ENCODE measurements at places on chromosomes 12 and 14. TPM values are rescaled to one million over a fixed set of nuclear protein-coding genes. Genes with fewer than 3 reads are reported as not detected.

DNA sequence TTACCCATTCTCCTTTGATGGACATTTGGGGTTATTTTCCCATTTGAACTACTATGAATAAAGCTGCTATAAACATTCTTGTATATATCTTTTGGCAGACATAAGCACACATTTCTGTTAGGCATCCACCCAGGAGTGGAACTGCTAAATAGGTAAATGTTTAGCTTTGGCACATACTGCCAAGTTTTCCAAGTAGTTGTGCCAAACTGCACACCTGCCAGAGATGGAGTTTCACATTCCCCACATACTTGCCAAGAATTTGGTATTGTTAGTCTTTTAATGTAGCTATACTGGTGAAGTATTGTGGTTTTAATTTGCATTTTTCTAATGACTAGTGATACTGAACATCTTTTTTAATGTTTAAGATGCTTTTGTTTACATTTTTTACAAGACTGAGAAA, 201.0 kb downstream of the GXYLT1 start:
- DNase-seq = no peak

DNA sequence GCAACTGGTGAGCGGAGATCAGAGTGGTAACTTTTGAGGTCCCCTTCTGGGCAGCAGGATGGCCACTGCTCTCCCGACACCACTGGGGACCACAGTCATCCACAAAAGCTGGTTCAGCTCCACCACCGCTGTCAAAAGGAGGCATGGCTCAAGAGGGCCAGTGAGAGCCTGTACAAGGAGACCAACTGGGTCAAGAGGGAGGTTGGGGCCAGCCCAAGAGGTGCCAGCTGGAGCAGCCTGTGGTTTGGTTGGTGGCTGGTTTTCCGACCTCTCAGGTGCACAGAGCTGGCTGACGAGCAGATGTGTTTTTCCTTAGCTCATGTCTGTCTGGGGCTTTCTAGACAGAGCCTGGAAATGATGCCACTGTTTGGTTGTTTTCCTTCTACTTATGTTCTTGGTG, 60.1 kb downstream of the ERH start:
- no peak for DNase-seq

The STX2 gene
- 25.5 TPM for polyA plus RNA-seq

DNA sequence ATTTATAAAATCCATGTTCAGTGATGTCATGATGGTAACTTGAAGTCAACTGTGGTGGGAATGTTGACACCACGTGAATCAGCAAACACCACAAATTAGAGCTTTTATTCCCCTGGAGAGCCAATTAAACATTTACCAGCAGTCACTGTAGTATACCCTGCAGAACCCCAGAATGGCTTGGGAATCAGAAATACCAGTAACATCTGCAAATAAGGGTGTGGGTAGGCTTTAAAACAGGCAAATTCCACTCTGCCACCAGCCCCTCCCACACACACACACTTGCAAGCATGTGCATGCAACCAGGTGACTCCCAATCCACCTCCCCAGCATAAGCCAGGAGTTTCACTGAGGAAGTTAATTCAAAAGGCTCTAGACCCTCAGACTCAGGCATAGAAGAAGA, 63.6 kb upstream of the TMEM263 start:
- no peak for DNase-seq

GRCh38 chr14:33271891-33272290, 333.2 kb downstream of the NPAS3 start:
- no peak for DNase-seq
